Endodermal cell (in vitro differentiated cells): ENCODE measurements at places on chromosomes 6 and 20. TPM values are rescaled to one million over a fixed set of nuclear protein-coding genes. Genes with fewer than 3 reads are reported as not detected.

- no peaks in the 10 kb centered on the region for H3K4me1 ChIP-seq
- no peaks in the 10 kb centered on the region for H3K36me3 ChIP-seq
Measured at GRCh38 chr6:109424946-109425345, 15.5 kb downstream of the PPIL6 start.

DNA sequence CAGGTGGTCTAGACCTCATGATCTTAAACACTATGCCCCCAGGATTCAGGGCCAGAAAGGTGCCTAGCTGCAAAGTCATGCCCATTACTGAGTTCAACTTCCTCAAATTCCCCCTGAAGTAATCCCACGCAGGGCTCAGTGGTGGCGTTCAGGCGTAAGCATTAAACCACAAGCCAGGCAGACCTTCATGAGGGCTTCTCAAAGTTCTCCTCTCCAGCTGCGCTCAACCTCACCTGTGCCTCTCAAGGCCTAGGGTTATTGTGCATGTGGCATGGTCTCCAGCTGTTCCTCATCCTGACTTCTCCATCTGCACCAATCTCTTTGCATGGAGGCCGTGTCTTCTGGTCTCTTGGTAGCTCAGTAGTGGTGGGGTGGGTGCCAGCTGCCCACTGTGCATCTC, 113.6 kb downstream of the TSHZ2 start:
- H3K27ac ChIP-seq = no peak overlapping the region
- no peak for DNase-seq
- H3K27me3 ChIP-seq = no peaks in the 10 kb centered on the region
- no peak overlapping the region for H3K4me3 ChIP-seq

The EFCAB8 gene
- 0.81 and 1.0 TPM in 2 replicates for total RNA-seq

The PSORS1C2 gene
- 0.20 TPM in 1 of 2 replicates, not detected in the other for total RNA-seq

- DNase-seq = no peak
- no peak overlapping the region for H3K27ac ChIP-seq
- no peaks in the 10 kb centered on the region for H3K36me3 ChIP-seq
- H3K4me3 ChIP-seq = no peak overlapping the region
Measured at GRCh38 chr20:9412309-9412708, 102.1 kb upstream of the LAMP5 start.

- H3K27ac ChIP-seq = no peak overlapping the region
- DNase-seq = peak; percentile 83
- H3K4me1 ChIP-seq = peaks cover 2% of the 10 kb centered on the region
- H3K36me3 ChIP-seq = no peaks in the 10 kb centered on the region
Measured at GRCh38 chr6:45504947-45505346, 127.2 kb upstream of the SUPT3H start.

- peak within 1 kb of the TSS; percentile 99 for H3K27ac ChIP-seq
- no peaks in the 10 kb centered on the region for H3K27me3 ChIP-seq
- H3K4me3 ChIP-seq = peak within 1 kb of the TSS; percentile 95
- H3K36me3 ChIP-seq = peaks cover 33% of the 10 kb centered on the region
Measured at GRCh38 chr20:50957798-50958614, at the start of gene DPM1. TSS of gene DPM1 (minus strand) at chr20:50958532. CDS start at chr20:50958523, 9 bp downstream.

GRCh38 chr20:15199698-15200097, 862.3 kb upstream of the FLRT3 start:
- DNase-seq = no peak
- no peak overlapping the region for H3K4me3 ChIP-seq
- no peaks in the 10 kb centered on the region for H3K27me3 ChIP-seq
- H3K4me1 ChIP-seq = no peaks in the 10 kb centered on the region
- H3K36me3 ChIP-seq = no peaks in the 10 kb centered on the region

DNA sequence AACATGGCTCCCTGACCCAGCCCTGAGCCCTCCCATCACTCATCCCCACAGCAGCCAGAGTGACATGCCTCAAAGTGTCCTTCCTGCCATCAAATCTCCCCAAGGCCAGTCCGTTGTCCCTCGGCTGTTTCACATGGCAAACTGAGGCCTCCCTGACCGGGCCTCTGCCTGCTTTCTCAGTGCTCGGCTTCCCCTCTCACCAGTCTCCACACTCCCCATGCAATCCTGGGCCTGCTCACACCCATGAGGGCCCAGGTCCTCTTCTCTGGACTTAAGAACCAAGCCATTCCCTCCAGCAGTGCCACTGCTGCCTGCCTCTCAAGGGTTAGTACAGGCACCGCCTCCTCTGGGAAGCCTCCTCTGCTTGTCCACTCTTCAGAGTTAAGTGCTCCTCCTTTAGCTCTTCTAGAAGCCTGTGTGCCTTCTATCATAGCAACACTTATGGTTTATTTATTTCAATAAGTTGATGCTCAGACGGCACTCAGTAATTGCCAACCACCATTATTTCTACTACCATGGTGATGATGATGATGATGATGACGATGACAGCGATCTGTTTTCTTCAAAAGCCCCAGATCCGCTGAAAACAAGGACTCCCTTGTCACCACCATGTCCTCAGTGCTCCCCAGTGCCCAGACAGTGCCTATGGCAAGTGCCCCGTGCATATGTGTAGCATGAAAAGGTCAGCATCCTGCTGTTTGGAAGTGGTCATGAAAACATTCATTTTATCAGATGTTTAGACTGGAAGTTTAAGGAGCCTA, 449.0 kb downstream of the CDH26 start:
- H3K4me1 ChIP-seq = no peaks in the 10 kb centered on the region
- no peak for DNase-seq
- no peaks in the 10 kb centered on the region for H3K27me3 ChIP-seq
- H3K27ac ChIP-seq = no peak overlapping the region

GRCh38 chr6:15213838-15214400, 31.9 kb upstream of the JARID2 start:
- no peaks in the 10 kb centered on the region for H3K27me3 ChIP-seq
- no peak overlapping the region for H3K4me3 ChIP-seq
- H3K36me3 ChIP-seq = no peaks in the 10 kb centered on the region

GRCh38 chr6:158418501-158418900, 106.2 kb downstream of the TULP4 start:
- H3K27ac ChIP-seq = no peak overlapping the region
- no peak overlapping the region for H3K4me3 ChIP-seq
- H3K36me3 ChIP-seq = peaks cover 33% of the 10 kb centered on the region
